ENCODE measurements at places on chromosomes 7 and 10. TPM values are rescaled to one million over a fixed set of nuclear protein-coding genes. Genes with fewer than 3 reads are reported as not detected.
A peak's percentile ranks its signal among the peaks of the same experiment; 100 is the strongest.

DNA sequence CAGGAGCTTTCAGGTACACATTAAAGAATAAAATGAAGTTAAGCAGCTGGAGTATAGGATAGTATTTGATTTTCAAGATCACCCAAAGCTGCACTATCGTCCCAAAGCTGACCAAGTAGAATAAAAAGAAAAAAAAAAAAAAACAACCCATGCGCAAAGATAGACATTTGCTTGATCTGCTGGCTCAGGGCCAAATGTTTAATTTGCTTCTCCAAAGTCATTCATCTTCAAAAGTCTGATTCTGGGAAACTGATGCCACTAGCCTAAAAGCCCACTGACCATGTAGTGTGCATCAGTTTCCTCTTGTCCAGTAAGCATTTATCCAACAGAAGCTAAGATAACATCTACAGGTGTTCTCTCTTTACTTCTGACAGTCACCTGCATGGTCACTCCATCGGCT is 14.5 kb downstream of the MEST start:
- DNase-seq = no peak

GRCh38 chr7:49783446-49783845 is 10.0 kb downstream of the VWC2 start:
- no peak for DNase-seq

The TAS2R41 gene
- polyA plus RNA-seq = not detected

The PHKG1 gene
- not detected for polyA plus RNA-seq

DNA sequence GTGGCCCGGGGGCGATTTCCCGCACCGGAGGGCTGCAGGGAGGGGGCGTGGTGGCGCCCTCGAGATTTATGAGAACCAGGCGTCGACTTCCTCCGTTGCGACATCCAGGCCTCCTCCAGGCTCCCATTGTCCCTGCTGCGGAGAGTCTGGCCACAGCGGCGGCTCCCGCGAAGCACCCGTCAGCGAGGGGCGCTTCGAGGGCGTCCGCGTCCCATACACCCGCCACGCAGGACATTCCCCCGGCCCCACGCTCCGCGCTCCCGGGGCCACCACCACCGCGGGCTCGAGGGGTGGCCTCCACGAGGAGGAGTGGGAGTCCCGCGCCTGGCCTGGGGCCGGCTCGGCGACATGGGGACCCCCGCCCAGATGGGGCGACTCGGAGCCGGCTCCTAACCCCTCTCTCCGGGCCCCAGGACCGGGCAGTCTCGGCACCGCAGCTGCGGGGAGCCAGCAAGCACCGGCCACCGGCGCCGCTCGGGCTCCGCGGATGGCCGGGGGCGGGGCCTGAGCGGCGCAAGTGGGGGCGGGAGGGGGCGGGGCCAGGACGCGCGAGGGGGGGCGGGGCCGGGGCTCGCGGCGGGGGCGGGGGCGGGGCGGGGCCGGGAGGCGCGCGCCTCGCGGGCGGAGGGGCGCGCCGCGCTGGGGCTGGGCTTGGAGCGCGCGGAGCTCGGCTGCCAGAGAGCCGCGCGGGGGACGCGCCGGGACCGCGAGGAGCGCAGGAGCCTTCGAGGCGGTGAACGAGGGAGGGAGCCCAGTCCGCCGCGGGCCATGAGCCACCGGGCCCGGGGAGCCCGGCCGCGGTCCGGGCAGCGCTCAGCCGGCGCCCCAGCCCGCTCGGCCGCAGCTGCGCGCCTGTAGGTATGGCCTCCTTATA is at the start of gene SH2B2:
Gene SH2B2, plus strand, starts transcription at position 632 of the 874 bp plus-strand sequence. CDS start 13,683 bp downstream, outside the sequence.
- DNase-seq = peak; percentile 58

- no peak for DNase-seq
Measured at GRCh38 chr7:69208848-69209247, 389.4 kb upstream of the AUTS2 start.

- DNase-seq = no peak
Measured at GRCh38 chr7:92739091-92739490, 97.3 kb downstream of the CDK6 start.

The ATG9B gene
- polyA plus RNA-seq = 16.9 TPM

GRCh38 chr7:137283153-137283552 is 60.4 kb downstream of the PTN start:
- no peak for DNase-seq

DNA sequence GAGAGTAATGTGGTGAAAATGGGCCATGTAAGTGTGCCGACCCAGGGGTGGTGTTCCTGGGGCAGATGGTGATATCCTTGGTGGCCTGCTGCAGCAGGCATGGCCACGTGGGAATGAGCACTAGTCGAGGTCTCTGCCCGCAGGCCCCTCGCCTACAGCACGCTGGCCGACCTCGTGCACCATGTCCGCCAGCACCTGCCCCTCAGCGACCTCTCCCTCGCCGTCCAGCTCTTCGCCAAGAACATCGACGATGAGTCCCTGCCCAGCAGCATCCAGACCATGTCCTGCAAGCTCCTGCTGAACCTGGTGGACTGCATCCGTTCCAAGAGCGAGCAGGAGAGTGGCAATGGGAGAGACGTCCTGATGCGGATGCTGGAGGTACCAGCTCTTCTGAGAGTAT is 30.3 kb downstream of the TRRAP start:
- no peak for DNase-seq

The TMEM176B gene
- not detected for polyA plus RNA-seq

DNA sequence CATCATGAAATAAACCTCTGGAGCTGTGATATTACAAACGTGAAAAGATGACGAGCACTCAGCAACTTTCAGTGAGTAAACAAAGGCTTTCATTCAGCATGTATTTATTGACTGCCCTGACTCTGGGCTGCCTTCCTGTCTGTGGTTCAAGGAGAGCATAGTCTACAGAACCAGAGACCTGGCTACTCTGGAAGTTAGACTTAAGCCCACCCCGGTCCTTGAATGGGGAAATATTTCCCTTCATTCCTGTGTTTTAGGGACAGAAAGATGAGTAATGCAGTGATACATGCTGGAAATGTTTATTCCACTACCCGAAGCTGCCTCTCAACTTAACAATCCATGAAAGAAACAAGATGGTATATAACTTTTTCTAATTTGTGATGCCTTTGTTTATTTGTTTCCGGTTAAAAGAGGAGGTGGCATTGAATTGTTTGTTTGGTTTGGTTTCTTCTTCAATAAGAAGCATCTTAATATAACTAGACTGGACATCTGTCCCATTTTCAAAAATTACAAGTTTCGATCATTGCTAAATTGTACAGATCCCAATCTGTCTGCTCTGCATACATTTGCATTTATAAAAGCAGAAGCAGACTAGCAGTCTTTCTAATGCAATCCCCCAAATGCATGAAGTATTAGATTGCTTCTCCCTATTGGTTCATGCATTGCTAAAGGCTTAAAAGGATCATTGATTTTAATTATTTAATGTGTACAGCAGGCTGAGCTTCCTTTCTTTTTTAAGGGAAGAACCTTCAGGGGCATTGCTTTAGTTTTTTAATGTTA is 57.7 kb downstream of the TRUB1 start:
- no peak for DNase-seq

GRCh38 chr10:133158437-133158755 is 1.6 kb upstream of the KNDC1 start:
- no peak for DNase-seq

DNA sequence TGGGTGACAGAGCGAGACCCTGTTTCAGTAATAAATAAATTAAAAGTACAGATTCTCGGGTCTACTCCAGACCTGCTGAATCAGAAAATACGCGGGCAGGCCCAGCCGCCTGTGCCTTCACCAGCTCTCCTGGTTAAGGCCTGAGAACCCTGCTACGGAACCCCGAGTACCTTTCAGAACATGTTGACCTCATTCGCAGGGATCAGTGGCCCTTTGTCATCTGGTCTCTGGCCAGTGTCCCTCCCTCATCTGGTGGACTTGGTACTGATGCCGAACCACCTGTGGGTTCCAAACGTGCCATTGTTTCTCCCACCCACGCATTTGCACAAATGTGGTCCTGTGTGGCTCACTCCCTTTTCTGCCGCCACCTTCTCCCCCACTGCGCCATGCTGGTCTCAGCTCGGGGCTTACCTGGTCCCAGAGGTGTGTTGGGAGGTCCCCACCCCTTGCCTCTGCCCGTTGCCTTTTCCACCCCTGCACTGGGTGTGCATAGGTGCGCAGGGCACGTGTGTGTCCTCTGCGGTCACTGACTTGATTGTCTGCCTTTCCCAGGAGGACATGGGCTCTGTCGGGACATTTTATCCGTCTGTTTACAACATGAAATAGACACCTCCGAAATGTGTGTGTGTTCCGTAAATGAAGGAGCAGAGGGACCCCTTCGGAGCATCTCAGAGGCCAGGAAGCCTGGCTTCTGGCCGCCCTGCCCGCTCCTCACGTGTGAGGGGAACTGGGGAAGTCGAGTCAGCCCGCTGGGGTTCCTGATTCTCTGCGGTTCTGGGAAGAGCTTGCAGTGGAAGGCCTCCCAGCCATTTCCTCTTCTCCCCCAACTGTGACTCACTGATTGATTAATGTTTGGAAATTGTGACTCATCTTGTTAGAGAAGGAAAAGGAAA is 135.2 kb downstream of the CUX1 start:
- DNase-seq = no peak

- no peak for DNase-seq
Measured at GRCh38 chr7:104352736-104353135, 24.3 kb downstream of the LHFPL3 start.

- DNase-seq = peak; percentile 38
Measured at GRCh38 chr7:12322284-12322902, 81.3 kb downstream of the VWDE start.

- no peak for DNase-seq
Measured at GRCh38 chr10:106705681-106706100, 458.8 kb downstream of the SORCS1 start.

The ADAP1 gene
- polyA plus RNA-seq = 5.1 TPM

The GNAT3 gene
- polyA plus RNA-seq = not detected

DNA sequence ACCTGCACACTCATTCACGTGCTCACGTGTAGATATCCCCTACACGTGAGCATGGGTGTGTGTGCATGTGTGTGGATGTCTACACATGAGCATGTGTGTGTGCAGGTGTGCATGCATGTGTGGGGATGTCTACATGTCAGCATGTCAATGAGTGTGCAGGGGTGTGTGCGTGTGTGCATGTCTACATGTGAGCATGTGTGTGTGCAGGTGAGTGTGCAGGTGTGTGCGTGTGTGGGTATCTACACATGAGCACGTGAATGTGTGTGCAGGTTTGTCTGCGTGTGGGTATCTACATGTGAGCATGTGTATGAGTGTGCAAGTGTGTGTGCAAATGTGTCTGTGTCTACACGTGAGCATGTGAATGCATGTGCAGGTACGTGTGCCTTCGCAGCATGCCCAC is 274.8 kb downstream of the PTPRN2 start:
- DNase-seq = no peak

The MMP21 gene
- polyA plus RNA-seq = not detected

The CRYGN gene
- not detected for polyA plus RNA-seq

The SPDYE9 gene
- polyA plus RNA-seq = not detected

- no peak for DNase-seq
Measured at GRCh38 chr7:143390773-143391317, 9.7 kb downstream of the ZYX start.

DNA sequence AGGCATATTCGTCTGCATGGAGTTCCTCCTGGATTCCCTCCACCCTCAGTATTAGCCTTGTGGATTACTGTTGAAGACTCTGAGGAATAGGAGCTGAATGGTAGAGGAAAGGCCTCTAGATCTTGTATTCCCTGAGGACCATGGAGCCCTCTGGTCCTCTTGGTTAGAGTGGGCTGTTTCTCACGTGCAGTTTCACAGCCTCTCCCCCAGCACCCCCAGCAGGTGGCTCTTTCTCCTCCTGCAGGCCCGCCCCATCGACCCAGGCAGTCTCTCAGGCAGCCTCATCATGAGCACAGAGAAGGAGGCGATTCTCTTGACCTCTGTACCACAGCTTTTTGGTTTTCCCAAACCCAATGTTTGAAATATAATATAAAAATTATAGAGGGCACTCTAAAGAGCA is 102.0 kb downstream of the WNT2 start:
- no peak for DNase-seq

The C7orf57 gene
- 0.22 TPM for polyA plus RNA-seq
